ENCODE measurements at places on chromosomes 7 and 10. TPM values are rescaled to one million over a fixed set of nuclear protein-coding genes. Genes with fewer than 3 reads are reported as not detected.
A peak's percentile ranks its signal among the peaks of the same experiment; 100 is the strongest.

DNA sequence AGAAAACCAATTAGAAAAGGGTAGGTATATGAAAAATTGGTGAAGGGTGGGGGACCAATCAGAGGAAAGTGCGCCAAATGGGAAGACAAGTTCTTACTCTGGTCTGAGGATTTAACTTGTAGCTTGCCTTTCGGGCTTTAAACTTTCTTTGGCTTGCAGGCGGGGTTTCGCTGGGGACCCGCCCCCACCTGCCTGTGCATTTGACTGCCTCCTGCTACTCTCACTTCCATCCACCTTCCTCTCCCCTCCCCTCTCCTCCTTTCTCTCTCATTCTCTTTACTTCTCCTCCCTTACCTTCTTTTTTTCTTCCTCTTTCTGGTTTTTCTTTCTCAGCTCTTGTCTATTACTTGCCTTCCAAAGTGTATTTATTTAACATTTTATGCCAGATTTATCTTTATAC, 278.8 kb downstream of the DNAJB9 start:
- no peak for DNase-seq
- H3K4me1 ChIP-seq = no peaks in the 10 kb centered on the region
- H3K27ac ChIP-seq = no peak overlapping the region

GRCh38 chr10:123577921-123578461, 88.2 kb upstream of the GPR26 start:
- no peak overlapping the region for H3K4me3 ChIP-seq
- no peaks in the 10 kb centered on the region for H3K4me1 ChIP-seq
- H3K27me3 ChIP-seq = peaks cover 4% of the 10 kb centered on the region
- H3K36me3 ChIP-seq = no peaks in the 10 kb centered on the region
- DNase-seq = no peak
- H3K27ac ChIP-seq = no peak overlapping the region

The SLC26A4 gene
- total RNA-seq = 0.51 TPM

The TEX47 gene
- not detected for total RNA-seq

DNA sequence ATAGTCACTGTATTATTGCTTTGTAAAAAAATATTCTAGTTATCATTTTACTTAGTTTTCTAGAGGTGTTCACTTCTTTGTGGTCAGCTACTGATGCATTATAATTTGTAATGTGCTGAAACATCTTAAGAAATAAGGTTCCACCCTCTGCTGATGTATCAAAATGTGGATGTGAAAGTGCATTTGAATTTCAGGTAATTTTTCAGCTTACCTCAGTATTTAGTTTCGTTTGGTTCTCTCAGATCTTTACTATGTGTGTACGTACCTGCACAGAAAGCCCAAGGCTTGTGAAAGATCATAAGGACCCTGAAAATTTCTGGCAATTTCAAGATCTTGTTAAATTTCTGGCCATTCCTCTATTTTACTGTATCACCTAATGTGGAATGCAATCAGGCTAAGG, 542.3 kb upstream of the TPK1 start:
- DNase-seq = no peak
- H3K27ac ChIP-seq = no peak overlapping the region
- peaks cover 3% of the 10 kb centered on the region for H3K36me3 ChIP-seq
- H3K4me1 ChIP-seq = no peaks in the 10 kb centered on the region
- H3K27me3 ChIP-seq = peaks cover 37% of the 10 kb centered on the region
- H3K4me3 ChIP-seq = no peak overlapping the region

DNA sequence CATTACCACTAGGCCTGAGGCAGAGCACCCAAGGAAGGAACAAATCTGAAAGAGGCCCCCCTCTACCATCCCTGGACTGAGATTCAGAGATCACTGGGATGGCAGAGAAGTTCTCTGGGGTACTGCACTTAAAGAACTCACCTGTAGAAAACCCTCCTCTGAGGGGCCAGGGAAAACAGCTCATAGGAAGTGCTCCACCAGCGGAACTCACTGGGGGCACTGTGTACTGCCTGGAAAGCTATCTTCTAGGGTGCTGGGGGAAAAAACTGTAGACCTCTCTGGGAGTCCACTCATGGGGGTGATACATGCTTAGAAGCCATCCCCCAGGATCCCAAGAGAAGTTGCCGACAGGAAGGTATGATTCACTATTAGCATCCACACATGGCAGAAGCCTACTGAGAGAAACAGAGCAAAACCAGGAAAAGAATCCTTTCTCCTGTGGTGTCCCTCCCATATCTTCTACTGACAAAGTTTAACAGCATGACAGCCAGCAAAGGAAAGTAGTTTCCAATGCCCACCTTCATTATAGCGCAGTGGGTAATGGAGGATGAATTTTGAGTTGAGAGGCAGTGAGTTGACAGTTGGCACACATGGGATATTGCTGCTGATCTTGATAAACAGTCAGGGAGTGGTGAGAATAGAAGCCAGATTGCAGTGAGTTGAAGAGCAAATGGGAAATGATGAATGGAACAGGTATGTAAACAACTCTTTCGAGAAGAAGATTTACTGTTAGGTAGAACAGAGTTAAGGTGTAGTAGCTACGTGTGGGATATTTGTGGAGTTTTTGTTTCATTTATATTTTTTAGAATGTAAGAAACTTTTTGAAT, 20.9 kb downstream of the ANKIB1 start:
- no peak for DNase-seq
- H3K27ac ChIP-seq = no peak overlapping the region
- peaks cover 6% of the 10 kb centered on the region for H3K36me3 ChIP-seq
- no peaks in the 10 kb centered on the region for H3K27me3 ChIP-seq
- H3K4me1 ChIP-seq = no peaks in the 10 kb centered on the region

The PSPH gene
- total RNA-seq = 33.6 TPM

The CWF19L1 gene
- 18.7 TPM for total RNA-seq

DNA sequence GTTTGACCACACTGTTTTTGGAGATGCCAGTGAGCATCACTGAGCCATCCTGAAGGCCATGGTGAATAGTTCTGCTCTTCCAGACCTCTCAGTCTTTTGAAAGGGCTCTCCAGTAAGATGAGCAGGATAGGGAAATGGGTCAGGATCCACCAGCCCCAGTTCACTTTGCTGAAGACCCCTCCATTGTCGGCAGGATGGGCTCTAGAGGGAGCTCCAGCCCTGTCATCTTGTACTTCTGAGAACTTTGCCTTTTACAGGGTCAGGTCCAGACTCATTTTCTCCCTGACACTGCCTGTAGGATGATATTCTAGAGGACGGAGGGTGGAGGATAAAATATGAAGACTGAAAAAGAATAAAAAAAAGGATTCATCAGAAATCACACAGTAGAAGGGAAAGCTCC, 13.1 kb downstream of the LHFPL3 start:
- H3K27ac ChIP-seq = no peak overlapping the region
- H3K4me3 ChIP-seq = no peak overlapping the region
- DNase-seq = no peak
- H3K4me1 ChIP-seq = no peaks in the 10 kb centered on the region
- no peaks in the 10 kb centered on the region for H3K36me3 ChIP-seq
- H3K27me3 ChIP-seq = peaks cover 2% of the 10 kb centered on the region

DNA sequence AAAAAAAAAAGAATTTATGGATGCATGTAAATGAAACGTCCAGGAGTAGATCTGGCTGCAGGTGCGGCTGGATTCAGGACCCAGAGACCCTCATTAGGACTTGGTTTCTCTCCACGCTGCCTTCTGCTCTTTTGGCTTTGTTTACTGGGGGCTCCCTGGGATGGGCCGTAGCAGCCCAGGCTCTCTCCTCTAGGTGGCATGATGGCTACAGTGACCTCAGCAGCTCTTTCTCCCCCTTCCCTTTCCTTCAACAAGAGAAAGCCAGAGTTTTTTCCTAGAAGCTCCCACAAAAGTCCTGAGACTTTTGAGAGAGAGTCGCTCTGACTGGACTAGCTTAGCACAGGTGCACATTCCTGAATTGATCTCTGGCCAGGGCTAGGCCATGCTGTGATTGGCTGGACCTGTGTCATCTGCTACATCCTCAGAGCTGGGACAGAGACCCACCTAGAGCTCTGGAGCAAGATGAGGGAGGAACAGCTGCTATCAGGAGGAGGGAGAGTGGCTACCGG, 67.8 kb upstream of the PDCD4 start:
- no peak overlapping the region for H3K27ac ChIP-seq
- no peak for DNase-seq
- no peaks in the 10 kb centered on the region for H3K36me3 ChIP-seq

DNA sequence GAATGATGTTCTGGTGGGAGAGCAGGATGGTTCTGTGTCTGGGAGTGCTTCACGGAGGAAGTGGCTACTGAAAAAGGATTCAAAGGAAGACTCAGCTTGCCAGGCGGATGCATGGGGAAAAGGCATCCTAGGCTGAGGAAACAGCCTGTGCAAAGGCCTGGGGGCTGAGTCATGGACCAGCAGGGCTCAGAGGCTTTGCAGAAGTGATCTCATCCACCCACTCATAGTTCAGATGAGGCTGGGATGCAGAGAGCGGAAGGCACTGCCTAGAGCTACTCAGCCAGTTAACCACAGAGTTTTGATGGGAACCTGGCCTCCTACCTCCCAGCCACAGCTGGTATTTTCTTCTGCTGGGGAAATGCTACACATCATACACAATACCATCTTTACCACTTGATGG, 15.8 kb upstream of the ADAMTS14 start:
- H3K36me3 ChIP-seq = no peaks in the 10 kb centered on the region
- H3K27me3 ChIP-seq = no peaks in the 10 kb centered on the region
- H3K4me3 ChIP-seq = no peak overlapping the region
- peak overlapping the region; percentile 82 for H3K27ac ChIP-seq
- H3K4me1 ChIP-seq = peaks cover 37% of the 10 kb centered on the region

The ADRB1 gene
- 0.68 TPM for total RNA-seq

DNA sequence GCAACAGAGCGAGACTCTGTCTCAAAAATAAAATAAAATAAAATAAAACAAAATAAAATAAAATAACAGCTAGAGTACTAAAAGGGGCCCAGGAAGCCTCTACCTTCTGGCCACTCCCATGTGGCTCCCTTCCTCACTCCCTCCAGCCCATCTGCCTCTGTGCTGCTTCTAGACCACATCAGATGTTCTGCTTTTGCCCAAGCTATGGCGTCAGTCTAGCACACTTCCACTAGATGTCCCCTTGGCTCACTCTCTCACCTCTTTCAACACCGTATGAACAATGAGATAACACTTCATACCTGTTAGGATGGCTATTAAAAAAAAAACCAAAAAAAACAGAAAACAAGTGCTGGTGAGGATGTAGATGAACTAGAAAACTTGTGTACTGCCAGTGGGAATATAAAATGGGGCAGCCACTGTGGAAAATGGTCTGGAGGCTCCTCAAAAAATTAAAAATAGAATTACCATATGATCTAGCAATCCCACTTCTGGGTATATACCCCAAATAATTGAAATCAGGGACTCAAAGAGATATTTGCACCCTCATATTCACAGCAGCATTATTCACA, 132.3 kb downstream of the ARHGAP22 start:
- no peak overlapping the region for H3K27ac ChIP-seq
- H3K27me3 ChIP-seq = no peaks in the 10 kb centered on the region
- H3K4me1 ChIP-seq = peaks cover 2% of the 10 kb centered on the region
- H3K4me3 ChIP-seq = no peak overlapping the region
- no peak for DNase-seq
- no peaks in the 10 kb centered on the region for H3K36me3 ChIP-seq

DNA sequence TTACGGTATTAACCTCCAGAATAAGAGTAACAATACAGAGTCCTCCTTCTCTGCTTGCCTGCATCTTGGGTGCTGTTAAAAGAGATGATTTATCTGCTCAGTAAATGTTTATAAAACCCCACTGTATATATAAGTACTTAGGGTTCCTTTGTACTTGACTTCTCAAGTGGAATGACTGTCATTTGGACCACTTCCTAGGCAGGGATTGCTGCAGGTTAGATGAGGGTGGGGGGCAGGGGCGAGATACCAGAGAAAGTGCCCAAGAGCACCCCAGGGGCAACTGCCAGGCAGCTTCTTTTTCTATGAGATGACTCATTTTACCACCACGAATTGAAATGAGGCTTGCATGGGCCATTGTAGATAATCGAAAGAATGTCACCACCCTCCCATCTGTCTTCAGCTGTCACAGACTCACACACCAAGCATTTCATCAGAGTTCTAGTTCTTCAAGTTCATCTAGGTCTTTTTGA, 421.9 kb upstream of the GALNT17 start:
- no peak for DNase-seq
- peak overlapping the region; percentile 0 for H3K27ac ChIP-seq
- peaks cover 13% of the 10 kb centered on the region for H3K36me3 ChIP-seq
- H3K27me3 ChIP-seq = no peaks in the 10 kb centered on the region
- H3K4me1 ChIP-seq = peaks cover 16% of the 10 kb centered on the region

The IL2RA gene
- total RNA-seq = not detected

The GDF2 gene
- not detected for total RNA-seq

DNA sequence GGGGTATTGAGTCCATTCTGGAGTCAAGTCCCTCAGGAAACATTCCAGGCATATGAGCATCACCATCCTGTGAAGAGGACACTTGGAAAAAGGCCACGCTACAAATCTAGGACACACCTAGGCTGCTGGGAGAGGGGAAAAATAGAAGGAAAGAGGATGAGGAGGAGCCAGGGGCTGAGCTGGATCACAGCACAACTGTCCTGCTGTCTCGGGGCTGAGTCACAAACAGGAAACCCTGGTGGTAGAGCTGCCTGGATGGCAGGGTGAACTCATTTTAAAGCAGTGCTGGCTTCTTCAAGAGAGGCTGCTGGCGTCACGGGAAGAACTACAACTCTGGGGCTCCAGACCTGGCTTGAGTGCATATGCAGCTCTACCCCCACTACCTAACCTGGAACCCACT, 151.5 kb downstream of the RNF216 start:
- H3K27me3 ChIP-seq = no peaks in the 10 kb centered on the region
- H3K27ac ChIP-seq = peak overlapping the region; percentile 91
- no peak overlapping the region for H3K4me3 ChIP-seq
- peaks cover 66% of the 10 kb centered on the region for H3K4me1 ChIP-seq
- no peak for DNase-seq

The IGF2BP3 gene
- 70.0 TPM for total RNA-seq

DNA sequence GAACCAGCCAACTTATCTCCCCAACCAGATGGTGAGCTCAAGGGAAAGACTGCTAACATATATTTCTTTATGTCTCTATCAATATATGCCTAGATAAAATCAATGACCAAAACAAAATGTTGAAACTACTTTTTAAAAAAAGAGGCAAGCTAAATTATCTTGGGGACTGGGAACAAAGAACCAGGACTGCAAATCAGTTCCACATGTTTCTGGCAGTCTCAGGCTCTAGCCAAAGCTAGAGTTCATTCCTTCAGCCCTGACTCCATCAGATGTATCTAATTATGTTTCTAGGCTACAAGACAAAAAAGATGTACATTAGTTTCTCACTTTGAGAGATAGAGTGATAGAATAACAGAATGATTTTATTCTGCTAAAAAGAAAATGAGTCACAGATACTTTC, 1290.3 kb upstream of the SORCS1 start:
- no peaks in the 10 kb centered on the region for H3K36me3 ChIP-seq
- H3K4me3 ChIP-seq = no peak overlapping the region
- H3K27ac ChIP-seq = no peak overlapping the region
- no peaks in the 10 kb centered on the region for H3K4me1 ChIP-seq

- no peaks in the 10 kb centered on the region for H3K36me3 ChIP-seq
- no peak overlapping the region for H3K4me3 ChIP-seq
- no peaks in the 10 kb centered on the region for H3K4me1 ChIP-seq
- no peak overlapping the region for H3K27ac ChIP-seq
Measured at GRCh38 chr10:37549054-37549453, 308.4 kb downstream of the ZNF248 start.
